ENCODE measurements at places on chromosomes 3 and 15.

- no peak for DNase-seq
Observed at GRCh38 chr15:97929456-97930229, 30.9 kb upstream of the ARRDC4 start.

GRCh38 chr3:193883551-193883950, 252.4 kb upstream of the HES1 start:
- DNase-seq = no peak

- no peak for DNase-seq
Observed at GRCh38 chr3:16379838-16380237, 114.8 kb downstream of the OXNAD1 start.

DNA sequence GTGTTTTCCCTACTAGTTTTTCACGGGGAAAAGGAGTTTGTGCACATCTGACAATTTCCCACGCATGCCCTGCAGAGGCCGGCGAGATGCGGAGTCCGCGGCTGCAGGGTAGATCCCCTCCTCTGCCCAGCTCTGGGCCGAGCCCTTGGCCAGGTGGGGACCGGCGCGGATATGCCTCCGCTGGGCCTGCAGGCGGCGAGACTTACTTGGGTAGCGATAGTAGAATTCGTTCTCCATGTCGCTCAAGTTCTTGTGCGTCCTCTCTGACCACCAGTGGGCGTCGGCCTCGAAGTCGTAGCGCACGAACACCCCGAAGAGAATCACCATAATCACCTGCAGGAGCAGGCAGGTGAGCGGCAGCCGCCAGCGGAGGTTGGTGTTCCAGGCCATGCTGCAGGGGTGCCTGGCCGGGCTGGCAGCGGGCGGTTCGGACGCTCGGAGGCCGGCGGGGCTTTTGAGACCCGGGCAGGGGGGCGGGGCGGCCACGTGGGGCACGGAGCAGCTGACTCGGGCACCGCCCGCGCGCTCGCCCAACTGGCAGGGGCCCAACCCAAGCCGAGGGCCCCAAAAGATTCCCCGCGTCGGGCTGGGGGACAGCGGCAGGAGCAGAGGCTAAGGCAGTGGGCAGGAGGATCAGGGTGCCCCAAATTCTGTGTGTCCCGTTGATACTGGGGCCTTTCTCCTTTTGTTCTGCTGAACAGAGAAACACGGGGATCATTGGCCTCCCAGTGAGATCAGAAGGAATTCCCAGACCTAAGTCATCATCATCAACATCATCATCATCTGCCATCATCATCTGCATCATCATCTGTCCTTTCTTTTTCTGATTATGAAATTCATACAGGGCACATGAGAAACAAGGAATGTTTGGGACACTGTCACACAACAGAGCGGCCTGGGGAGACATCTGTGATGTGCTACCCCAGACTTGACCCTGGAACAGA, at the start of gene RHCG:
Gene RHCG, minus strand, starts transcription at position 429 of the 944 bp plus-strand sequence. Its CDS starts 39 bp downstream, at position 390.
- DNase-seq = peak; percentile 8

- DNase-seq = no peak
Observed at GRCh38 chr15:62877276-62877857, 165.2 kb upstream of the TPM1 start.

DNA sequence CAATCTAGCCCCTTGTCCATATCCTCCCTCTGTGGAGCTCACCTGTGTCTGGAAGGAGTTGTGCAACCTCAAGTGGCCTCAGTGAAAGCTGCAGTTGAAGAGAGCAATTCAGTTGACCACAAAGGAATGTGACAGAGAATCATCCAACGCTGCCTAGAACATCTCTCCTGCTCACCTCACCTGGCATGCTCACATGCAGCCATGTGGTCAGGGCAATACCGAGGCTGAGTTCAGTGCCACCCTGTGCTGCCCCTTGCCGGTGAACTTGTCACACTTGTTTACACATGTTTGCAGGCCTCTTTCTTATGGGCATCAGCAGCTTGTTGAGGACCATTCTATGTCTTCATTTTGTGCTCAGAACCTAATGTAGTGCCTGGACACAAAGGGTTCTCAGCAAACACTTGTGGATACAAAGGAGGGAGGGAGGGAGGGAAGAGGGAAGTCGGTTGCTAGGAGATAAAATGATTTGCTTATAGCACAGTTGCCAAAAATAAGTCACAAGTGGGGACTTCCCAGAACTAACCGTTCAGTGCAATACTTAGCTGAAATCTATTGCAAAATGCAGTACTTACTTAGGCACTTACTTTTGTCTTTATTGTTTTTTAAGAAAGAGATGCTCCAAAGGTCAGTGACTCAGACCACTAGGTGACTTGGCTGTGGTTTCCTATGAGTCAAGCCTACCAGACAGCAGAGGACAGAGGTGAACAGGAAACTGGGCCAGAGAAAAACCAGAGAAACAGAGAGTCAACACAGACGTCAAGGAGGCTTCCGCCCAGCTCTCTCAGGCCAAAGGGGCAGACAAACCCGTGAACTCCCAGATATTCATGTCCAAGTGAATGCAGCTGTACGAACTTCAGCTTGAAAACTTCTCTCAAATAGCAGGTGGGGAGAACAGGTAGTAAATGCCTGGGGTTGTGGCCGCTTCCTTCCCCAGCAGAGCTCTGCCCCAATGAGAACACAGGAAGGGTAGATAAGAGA, 227.8 kb upstream of the CTNNB1 start:
- no peak for DNase-seq

All from midbrain (tissue), 1 donor.